ENCODE measurements at places on chromosomes 2 and 18.

DNA sequence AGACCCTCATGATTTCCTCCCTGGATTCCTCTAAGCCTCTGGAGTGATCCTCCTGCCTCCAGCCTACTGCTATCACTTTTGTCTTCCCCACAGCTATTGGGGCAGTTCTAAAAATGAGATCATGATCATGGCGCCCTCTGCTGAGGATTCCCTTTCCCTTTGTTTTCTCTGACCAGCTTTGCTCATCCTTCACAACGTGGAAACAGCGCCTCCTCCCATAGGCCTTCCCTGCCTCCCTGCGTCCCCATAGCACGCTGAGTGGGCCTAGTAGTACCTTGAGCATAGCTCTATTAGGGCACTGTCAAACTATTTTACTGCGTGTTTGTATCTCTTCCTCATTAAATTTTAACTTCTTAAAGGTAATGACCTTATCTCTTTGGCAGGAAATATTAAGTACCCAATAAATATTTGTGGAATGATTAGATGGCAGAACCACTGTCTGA is 207.0 kb upstream of the FANCL start:
- peak; percentile 46 for DNase-seq

DNA sequence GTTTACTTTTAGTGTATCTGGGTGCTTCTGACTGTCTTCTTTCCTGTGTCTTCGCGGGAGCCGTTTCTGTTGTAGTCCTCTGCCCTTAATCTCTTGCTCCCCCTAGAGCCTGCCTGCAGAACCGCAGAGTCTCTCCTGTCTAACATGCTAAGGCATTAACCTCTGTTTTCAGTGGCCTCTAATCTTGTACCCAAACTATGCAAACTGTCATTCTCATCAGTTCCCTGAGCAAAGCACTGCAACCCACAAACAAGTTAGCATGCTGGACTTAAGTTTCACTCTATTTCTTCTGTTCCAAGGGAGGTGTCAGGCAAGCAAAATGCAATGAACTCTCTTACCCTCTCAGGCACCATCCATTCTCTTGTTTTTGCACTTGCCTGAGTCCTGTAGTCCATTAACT is 138.4 kb downstream of the OTX1 start:
- peak; percentile 12 for DNase-seq

DNA sequence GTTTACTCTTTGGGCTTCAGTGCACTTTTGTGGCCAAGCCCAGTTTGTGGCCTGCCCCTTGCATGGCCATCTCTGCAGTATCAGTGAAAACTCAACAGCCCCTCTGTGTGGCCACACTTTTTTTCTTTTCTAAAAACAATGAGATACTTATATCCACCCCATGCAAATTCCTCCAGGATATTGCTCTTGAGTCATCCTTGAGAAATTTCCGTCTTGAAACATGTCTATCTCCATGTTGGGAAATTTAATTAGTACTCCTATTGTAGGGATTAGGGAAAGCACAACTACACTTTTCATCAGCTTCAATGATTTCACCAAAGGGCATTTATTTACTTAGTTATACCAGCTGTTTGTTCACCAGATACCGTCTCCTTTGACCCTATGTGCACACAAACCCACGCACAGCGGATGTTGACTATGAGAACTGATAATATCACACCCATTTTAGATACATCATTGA is 993.1 kb downstream of the TSN start:
- no peak for DNase-seq

GRCh38 chr2:96760036-96760985 is at the start of gene CNNM4:
CNNM4 (plus strand) TSS chr2:96760902; CDS start chr2:96761000, 98 bp downstream.
- DNase-seq: peak; percentile 61

DNA sequence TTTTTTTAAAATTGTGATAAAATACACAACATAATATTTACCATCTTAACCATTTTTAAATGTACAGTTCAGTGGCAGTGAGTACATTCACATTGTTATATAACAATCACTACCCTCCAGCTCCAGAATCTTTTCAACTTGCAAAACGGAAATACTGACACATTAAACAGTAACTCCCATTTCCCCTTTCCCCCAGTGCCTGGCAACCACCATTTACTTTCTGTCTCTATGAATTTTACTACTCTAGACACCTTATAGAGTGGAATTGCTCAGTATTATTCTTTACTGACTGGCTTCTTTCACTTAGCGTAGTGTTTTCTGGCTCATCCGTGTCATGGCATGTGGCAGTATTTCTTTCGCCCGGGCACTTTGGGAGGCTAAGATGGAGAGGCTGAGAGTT is 32.6 kb downstream of the FASTKD2 start:
- DNase-seq: no peak

DNA sequence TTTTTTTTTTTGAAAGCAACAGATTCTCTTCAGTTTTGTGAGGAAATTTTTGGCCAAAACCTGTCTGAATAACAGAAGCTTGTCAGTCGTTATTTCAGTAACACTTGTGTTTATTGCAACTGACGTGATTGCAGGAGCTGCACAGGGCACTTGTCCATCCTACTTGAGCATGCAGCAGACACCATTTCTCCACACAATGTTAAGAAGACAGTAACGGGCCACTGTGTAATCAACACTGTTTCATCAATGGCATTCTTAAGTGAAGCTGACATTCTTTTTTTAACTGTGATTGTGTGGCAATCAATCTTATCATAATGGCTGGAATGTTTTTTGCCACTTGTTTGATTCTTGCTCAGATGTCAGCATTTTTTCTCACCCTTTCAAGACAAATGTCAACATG is 50.1 kb upstream of the PIEZO2 start:
- DNase-seq: no peak

- DNase-seq: no peak
Measured at GRCh38 chr2:99184811-99185210, 3.8 kb downstream of the MRPL30 start.

DNA sequence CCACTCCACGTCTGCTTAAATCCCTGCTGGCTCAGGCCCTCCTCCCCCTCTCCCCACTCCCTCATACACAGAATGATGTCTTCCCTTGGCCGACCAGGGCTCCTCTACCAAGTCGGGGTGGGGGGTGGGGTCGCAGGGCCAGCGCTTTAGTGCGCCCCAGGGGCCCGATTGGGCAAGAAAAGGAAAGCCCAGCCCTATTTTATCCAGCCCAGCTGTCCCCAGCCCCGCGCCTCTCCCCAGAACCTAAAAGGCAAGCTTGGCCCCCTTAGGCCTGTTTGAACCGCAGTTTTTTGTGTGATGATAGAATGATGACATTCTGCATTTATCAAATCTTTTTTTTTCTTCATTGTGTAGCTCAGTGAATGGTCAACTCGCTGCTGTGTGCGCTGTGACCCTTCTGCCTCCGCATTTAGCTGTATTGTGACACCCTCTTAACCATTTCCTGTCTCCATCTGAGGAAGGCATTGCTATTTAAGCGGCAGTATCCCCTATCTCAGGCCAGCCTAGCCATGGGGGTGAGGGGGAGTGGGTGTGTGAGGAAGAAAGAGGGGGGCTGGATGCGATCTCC is 231.4 kb downstream of the HAUS1 start:
- DNase-seq: no peak

DNA sequence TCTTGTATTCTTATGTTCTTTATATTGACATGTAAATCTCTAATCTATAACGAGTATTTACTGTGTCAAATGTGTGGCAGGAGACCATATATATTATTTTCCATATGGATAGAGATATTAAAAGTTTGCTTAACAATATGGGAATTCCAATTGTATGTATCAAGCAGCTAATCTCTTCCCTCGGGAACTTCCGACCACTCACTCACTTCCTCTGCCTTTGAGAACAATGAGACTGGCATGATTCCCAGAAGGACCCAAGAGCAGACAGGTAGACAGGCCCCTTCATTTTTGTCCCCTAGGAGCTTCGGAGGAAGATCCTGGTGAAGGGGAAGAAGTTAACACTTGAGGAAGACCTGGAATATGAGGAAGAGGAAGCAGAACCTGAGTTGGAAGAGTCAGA is 24.1 kb downstream of the PLCD4 start:
- no peak for DNase-seq

- no peak for DNase-seq
Measured at GRCh38 chr18:50906843-50907242, 27.9 kb downstream of the ME2 start.

- no peak for DNase-seq
Measured at GRCh38 chr18:21479721-21480120, 120.8 kb downstream of the ESCO1 start.

DNA sequence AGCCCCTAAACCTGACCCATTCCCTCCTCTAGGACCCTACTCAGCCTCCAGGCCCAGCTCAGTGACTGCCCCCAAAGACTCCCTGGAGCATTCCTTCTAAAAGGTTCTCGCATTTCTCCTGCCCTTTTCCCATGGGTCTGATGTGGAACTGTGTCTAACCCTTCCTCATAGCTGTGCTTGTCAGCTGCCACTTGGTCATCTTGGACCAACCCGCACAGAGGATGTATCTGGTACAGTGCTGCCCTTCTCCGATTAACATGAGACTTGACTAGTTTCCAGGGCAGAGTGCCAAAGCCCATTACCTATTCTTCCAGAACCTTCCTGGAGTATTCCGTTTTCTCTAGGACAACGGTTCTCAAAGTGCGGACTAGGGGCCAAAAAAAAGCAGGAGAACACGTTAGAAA is 518 bp upstream of the NFU1 start:
- no peak for DNase-seq

GRCh38 chr2:186889101-186889879 is 40.3 kb upstream of the ZSWIM2 start:
- DNase-seq: no peak

- no peak for DNase-seq
Measured at GRCh38 chr2:238101891-238102841, 2.0 kb downstream of the ESPNL start.

DNA sequence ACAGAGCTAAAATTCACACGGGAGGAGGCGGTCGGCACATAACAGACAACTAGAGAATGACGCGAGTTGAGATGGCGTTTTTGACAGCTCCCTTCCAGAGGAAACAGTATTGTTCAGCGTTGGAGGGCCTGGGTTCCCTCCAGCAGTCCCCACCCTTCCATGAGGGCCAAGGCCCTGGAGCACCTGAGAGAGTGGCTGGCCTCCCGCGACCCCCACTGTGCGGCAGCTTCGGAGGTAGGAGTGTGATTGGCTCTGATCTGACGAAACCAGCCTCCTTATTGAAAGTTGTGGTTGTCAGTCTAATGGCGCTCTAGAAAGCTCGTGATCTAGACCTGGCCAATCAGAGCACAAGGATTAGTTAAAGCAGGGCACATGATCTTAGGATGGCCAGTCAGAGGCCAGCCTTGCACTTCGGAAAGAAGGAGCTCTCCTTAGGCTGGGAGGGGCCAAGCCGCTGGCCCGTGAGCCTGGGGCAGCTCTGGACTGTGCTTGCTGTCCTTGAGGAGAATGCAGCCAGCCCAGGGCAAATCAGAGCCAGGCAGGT is 104.5 kb upstream of the CELF4 start:
- no peak for DNase-seq

GRCh38 chr2:34242763-34243123 is 643.6 kb upstream of the FAM98A start:
- no peak for DNase-seq

GRCh38 chr2:204127238-204127637 is 190.7 kb downstream of the ICOS start:
- DNase-seq: no peak

GRCh38 chr2:175843625-175844024 is 158.4 kb downstream of the LNPK start:
- no peak for DNase-seq

- DNase-seq: no peak
Measured at GRCh38 chr2:37232131-37232933, 874 bp downstream of the NDUFAF7 start.

DNA sequence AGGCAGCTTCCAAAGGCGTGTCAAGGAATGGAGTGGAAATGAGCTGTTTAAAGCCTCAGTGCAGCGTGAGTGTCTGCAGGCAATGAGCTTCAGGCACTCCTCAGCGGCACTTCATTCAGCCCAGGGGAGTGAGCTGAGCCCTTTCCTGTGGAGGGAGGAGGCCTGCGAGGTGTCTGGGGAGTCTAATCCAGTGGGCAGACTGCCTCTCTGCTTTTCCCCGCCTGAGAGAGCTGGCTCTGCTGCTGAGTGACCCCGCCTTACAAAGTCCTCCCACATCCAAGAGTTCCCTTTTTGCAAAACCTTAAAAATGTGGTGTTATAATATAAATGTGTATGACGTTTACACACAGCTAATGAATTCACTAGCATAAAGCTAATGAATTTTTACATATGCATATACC is 7.0 kb upstream of the LDLRAD4 start:
- DNase-seq: no peak

- no peak for DNase-seq
Measured at GRCh38 chr2:109162999-109163398, 34.0 kb downstream of the SH3RF3 start.

DNA sequence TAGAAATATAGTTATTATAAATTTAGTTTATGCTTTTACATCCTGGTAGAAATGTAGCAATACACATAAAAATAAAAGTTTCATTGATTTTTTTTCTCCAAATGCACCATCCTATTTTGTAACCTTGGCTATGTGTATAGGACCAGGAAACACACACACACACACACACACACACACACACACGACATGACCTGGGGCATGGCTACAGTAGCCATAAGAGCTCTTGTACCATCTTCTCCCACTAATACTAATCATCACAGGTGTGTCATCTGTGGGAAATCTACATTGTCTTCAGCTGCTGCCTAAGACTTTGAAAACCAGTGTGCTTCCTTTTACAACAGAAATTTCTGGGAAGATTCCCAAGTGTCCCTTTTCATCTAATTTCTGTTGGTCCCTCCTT is 144.3 kb downstream of the MCFD2 start:
- no peak for DNase-seq

GRCh38 chr18:59180150-59180845 is 39.7 kb upstream of the GRP start:
- no peak for DNase-seq

DNA sequence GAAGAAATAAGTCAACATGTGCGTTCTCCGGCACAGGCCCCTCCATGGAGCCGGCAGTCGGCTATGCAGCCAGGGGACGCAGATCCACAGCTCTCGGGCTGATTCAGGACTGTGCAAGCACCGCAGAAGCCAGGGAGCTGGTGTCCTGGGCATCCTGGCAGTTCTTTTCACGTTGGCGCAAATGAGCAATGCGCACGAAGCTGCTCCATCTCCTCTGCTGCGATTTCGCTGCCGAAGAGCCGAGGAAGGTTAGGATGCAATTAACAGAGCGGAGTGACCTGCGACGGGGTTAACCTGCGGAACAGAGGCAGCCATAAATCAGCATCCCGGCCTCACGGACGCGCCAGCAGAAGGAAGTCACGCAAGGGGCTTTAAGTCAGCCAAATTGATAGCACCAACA is 107.1 kb upstream of the POU3F3 start:
- no peak for DNase-seq

DNA sequence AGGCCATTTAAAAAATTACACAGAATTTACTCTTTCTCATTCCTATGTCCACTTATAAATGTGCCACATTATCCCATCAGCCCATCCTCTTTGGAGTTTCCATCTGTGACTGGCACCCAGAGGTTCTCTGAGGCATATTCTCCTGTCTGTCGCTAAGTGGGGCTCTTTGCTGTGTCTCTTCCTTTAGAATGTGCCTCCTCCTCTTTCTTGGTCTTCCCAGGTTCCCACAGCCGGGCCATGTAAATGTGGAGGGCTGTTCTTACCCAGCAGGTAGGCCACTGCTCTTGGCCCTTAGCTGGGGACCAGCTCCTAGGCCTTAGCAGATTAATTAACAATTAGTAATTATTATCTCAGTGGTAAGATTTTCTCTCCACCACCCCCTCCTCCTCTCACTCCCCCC is 167.0 kb downstream of the INSIG2 start:
- no peak for DNase-seq

GRCh38 chr18:10417664-10418063 is 36.8 kb upstream of the APCDD1 start:
- no peak for DNase-seq

- no peak for DNase-seq
Measured at GRCh38 chr2:102193074-102193473, 6.3 kb downstream of the IL1RL2 start.
